ENCODE measurements at places on chromosomes 16 and 17. TPM values are rescaled to one million over a fixed set of nuclear protein-coding genes. Genes with fewer than 3 reads are reported as not detected.
A peak's percentile ranks its signal among the peaks of the same experiment; 100 is the strongest.

DNA sequence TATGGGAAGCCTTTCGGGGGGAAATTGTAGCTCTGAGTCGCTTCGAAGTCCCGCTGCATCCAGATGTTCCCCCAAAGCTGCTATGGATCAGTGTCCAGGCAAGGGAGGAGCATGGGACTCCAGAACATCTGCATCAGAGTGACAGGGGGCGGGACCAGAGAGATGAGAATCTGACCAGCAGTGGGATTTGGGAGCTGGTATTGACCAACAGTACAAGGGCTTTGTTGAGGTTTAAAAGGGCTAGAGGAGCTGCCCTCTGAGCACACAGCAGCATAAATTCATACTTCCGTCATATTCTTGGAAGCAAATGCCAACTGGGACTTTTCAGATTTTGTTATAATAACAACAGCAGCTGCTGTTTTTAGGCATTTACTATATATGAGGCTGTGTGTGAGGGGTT is 10.6 kb downstream of the RBFOX1 start:
- DNase-seq: no peak

- DNase-seq: no peak
These were observed 21.9 kb downstream of the ACE start for GRCh38 chr17:63498626-63499195.

C16orf90 gene
- 0.15 TPM for polyA plus RNA-seq

CRHR1 gene
- polyA plus RNA-seq: not detected

DNA sequence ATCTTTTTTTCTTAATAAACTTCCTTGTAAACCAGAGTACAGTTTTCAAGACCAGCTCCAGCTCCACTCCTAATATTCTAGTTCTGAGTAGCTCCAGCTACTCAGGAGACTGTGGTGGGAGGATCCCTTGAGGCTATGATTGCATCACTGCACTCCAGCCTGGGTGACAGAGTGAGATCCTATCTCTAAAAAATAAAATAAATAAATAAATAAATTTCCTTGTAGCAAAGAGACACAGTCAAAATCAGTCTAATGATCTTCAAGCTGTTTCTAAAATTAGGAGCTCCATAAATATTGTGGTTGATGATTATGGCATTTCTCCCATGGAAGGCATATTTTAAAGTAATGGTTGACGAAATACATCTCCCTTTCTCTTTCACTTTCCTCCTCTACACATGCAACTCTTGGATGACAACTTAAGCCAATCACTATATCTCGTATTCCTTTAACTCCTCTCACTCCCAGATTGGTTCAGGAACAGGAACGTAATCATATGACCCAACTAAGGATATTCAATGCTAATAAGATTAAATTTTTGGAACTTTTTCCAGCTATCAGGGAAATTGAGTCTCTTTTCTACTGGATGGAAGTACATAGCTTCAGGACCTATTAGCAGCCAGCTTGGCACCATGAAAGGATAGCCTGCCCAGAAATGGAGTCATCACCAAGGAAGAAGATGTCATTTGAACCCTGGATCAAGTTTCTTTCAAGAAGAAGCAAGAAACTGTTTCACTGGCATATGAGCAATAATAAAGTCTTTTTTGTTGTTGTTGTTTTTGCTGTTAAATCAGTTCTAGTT is 42.1 kb upstream of the TAOK1 start:
- no peak for DNase-seq

SCNN1B gene
- 4.0 TPM for polyA plus RNA-seq

- no peak for DNase-seq
These were observed 4.9 kb downstream of the FMNL1 start for GRCh38 chr17:45226576-45226975.

GRCh38 chr17:4215882-4216570 is 47.8 kb downstream of the ANKFY1 start:
- DNase-seq: peak; percentile 35
